ENCODE measurements at places on chromosomes 12 and 14.

- DNase-seq, result no peak
Observed at GRCh38 chr12:67541625-67541991, 106.9 kb upstream of the DYRK2 start.

- DNase-seq, result no peak
Observed at GRCh38 chr12:10341892-10342509, 34.3 kb downstream of the KLRD1 start.

- DNase-seq, result no peak
Observed at GRCh38 chr12:95590775-95591174, 39.5 kb upstream of the USP44 start.

DNA sequence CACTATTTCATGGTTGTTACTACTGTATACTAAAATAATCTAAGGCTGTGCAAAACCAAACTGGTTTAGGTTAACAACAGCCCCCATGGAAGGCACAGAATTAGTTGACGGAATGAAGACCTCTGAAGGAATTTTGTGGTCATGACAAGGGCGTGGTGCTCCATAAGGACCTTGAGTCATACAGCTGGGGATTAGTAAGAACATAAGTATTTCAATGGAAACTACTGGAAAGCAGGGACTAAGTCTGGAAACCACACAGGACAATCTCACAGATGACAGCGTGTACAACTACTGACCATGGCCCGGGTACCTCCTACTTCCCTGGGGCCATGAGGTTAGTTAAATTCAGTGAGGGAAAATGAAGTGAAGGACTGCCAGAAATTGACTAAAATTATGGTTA, 98.5 kb upstream of the PLEKHA5 start:
- DNase-seq, result no peak

- no peak for DNase-seq
Observed at GRCh38 chr12:49813131-49813530, 15.1 kb downstream of the NCKAP5L start.

GRCh38 chr14:38171197-38171596, 36.5 kb upstream of the SSTR1 start:
- no peak for DNase-seq

DNA sequence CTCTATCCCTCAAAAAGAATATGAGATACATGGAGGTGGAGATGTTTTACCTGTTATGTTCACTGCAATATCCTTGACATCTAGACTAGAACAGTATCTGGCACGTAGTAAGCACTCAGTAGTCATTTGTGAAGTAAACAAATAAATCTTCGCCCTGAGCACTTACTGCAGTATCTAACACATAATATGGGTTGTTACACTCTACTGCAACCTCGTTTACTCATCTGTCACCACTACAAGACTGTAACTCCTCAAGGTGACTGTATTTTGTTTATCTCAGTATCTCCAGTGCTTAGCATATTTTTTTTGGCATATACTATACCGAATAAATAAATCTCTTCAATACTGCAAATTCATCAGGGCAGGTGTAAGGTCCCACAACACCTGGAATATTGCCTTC, 66.1 kb downstream of the WASHC3 start:
- no peak for DNase-seq

GRCh38 chr12:46365951-46366379, 6.6 kb downstream of the SLC38A2 start:
- no peak for DNase-seq

GRCh38 chr12:88985631-88986030, 366.7 kb downstream of the DUSP6 start:
- DNase-seq, result no peak
